ENCODE measurements at places on chromosomes 1 and 21.
A peak's percentile ranks its signal among the peaks of the same experiment; 100 is the strongest.

DNA sequence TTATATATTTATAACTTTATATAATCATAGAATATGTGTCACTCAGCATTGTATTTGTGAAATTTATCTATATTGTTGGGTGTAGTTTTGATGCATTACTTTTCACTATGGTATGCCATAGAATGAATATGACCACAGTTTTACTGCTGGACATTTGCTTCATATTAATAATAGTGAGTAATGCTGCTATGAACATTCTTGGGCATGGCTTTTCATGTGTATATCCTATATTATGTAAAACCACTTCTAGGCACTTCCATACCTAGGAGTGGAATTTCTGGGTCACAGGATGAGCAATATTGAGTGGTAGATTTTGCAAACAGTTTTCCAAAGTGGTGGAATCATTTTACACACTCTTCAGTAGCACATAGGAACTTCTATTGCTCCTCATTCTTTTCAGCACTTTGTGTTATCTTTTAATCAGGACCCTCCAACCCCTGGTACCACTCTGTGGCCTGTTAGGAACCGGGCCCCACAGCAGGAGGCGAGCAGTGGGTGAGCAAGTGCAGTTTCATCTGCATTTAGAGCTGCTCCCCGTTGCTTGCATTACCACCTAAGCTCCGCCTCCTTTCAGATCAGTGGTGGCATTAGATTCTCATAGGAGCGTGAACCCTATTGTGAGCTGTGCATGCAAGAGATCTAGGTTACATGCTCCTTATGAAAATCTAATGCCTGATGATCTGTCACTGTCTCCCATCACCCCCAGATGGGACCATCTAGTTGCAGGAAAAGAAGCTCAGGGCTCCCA, 56.0 kb upstream of the CNIH3 start:
- DNase-seq: no peak

GRCh38 chr21:18549214-18549905, 145.8 kb upstream of the TMPRSS15 start:
- DNase-seq: no peak

GRCh38 chr21:40049931-40050290, 182.7 kb downstream of the PCP4 start:
- DNase-seq: peak; percentile 68

- DNase-seq: no peak
These were observed 392.5 kb upstream of the PTBP2 start for GRCh38 chr1:96329121-96329520.

DNA sequence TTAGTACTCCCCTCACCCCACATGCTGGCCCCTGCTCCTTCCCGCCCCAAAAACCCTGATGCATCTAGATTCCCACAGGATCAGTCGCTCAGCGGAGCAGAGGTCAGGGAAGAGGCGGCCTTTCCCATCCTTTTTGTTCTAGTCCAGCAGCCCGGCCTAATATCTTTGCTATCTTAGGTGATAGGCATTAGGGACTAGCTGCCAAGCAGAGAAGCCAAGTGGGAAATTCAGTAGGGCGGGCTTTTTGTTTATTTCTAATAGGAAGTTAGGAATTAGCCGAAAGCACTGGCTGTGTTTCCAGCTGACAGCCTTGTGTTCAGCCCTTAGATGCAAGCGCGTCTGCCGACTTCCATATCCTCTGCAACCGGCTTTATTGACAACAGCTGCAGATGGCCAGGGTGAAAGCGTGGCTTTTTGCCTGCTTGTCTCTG, 59.0 kb upstream of the BCAR3 start:
- no peak for DNase-seq

- peak; percentile 33 for DNase-seq
These were observed 25.9 kb downstream of the RHBG start for GRCh38 chr1:156394835-156395461.

GRCh38 chr1:86858524-86859261, 55.2 kb downstream of the SELENOF start:
- DNase-seq: no peak

- DNase-seq: no peak
These were observed 8.6 kb downstream of the RO60 start for GRCh38 chr1:193068013-193068412.

- peak; percentile 39 for DNase-seq
These were observed 42.8 kb downstream of the SHCBP1L start for GRCh38 chr1:182910143-182910542.

DNA sequence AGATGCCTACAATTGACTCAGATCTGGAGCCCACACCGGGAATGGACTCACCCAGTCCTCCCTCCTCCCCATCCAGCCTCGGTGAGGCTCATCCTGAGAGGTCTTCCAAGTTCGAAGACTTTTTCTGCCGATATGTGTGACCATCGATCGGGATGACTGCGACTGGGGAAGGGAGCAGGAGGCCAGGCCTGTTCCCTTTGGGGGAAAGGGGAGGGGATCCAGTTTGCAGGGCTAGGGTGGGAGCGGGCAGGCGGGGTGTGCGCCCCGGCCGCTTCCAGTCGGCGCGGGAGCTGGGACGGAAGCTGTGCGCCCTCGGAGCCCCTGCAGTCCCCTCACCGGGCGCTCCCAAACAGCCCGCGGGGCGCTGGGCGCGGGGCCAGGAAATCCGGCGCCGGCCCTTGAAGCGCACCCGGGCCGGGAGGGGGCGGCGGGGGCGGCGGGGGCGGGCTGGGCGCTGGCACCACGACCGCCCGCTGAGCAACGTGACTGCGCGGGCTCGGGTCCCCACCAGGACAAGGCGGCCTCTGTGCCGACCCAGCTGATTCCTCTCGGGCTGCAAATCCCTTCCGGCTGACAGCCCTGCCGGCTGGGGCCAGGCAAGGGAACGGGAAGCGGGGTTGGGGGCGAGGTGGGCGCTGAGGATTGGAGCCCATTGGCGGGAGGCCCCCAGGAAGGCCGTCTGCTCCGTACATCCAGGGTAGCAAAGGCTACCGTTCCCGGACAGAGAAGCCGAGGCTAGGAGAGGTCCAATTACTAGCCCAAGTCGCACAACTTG, 103.9 kb downstream of the EBNA1BP2 start:
- peak; percentile 86 for DNase-seq

GRCh38 chr1:93015590-93015989, 54.3 kb upstream of the DIPK1A start:
- DNase-seq: no peak

- DNase-seq: peak; percentile 65
These were observed 35.8 kb downstream of the VANGL1 start for GRCh38 chr1:115677565-115677964.

DNA sequence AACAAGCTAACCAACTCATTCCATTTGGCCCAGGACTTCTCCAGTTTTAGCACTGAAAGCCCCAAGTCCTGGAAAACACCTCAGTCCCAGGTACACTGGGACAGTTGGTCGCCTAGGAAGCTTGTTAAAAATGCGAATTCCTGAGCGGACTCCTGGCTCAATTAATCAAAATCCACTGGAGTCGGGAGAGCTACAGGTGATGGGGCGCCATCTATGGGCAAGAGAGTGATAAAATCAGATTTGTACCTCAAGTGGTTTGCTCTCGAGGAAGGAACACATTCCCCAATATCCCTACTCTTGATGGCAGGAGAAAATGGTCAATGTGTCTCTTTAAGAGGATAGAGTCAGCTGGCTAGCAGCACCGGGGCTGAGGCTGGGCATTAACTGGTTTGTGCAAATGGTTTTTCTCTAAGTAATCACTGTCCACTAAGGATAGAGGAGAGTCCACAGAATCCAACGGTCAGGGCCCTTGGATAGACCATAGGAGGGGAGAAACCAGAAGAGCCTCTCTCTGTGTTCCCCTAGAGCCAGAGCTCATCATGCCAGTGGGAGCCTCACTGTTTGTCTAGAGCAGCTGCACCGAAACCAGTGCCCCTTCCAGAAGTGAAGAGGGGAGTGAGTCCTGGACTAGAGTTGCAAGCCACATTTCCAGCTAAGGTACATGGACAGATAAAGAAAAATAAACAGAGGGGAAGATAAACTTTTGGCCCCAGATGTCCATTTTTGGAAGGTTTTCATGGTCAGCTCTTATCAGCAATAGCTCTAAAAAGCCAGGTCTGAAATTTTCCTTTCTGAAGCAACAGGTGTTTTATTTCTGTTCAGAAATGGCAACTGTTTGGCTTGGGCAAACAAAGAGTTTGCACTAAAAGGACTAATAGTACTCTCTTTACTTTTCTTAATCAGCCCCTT, 148.5 kb downstream of the TENT5C start:
- peak; percentile 70 for DNase-seq

DNA sequence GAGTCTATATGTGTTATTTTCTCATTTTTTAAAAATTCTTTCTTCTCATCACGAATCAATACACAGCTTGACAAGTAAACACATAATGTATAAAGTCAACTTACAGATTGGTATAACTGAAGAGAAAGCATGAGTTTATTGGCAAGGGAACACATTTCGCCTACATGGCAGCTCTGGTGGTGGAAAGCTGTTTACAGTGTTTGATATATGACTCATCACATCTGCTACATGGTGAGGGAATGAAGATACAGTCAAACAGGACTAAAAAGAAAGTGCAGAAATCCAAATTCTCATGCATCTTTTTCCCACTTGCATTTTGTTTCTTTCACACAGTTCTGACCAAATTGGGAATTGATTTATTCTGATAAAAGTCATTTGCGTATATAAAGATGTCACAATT, 122.2 kb upstream of the ADGRL4 start:
- no peak for DNase-seq

- DNase-seq: no peak
These were observed 68.8 kb upstream of the HUNK start for GRCh38 chr21:31804008-31804394.

- peak; percentile 44 for DNase-seq
These were observed 1.3 kb downstream of the TMEM35B start for GRCh38 chr1:34983700-34984355.

- no peak for DNase-seq
These were observed 1346.1 kb downstream of the BRINP3 start for GRCh38 chr1:189131576-189131975.

DNA sequence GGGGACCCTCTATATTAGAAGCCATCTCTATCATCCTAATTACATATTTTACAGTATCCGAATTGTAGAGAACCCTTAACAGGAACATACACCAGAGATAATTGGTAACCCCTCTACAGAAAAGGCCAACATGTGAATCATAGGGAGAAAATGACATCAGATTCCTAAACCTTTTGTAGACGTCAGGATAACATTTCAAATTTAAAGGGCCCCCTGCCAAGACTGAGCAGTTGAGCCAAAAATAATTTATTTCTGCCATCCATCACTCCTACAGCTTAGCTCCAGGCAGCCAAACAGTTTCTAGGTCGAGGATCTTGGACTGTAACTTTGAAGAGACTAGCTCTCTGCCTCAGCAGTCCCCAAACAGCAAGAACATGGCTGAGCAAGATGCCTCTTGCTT, 21.2 kb downstream of the ZNF697 start:
- DNase-seq: no peak

- no peak for DNase-seq
These were observed 40.5 kb downstream of the ASH1L start for GRCh38 chr1:155522069-155522468.

Measured in H7 (cell line).